Hippocampal formation (tissue), 2 donors: ENCODE measurements at places on chromosomes 7 and 10.

GRCh38 chr7:156282816-156283215, 357.8 kb upstream of the RNF32 start:
- DNase-seq: no peak

DNA sequence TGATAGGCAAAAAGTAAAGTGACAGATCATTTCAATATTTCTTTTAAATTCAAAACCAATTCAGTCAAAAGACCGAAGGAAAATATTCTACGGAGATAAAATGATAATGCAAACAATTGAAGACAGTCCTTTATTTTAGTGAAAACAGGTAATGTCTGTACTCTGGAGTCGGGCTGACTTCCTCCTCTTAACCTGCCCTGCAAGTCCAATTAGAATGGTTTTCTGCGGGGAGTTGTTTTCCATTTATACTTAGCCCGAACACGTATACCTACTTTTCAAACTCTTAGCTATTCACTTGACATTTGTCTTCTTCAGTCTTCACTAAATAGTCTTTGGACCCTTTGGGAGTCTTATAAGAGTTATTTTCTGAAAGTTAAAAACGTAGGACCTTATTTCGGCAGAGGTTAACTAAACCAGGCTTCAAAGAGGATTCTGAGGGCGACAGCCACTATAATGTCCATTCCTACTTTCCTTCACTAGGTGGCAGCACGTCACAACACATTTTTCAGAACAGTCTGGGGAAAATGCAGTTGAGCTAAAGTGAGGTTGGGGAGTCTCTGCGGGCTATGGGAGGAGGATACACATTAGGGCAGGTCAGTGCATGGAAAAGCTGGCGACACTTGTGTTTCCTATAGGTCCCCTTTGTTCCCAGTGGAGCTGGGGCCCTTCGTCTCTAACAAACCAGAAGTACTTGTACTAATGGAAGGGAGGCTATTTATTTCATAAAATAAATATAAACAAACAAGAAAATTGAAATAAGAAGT, 472.0 kb downstream of the KCNMA1 start:
- peak; percentile 43 for DNase-seq

DNA sequence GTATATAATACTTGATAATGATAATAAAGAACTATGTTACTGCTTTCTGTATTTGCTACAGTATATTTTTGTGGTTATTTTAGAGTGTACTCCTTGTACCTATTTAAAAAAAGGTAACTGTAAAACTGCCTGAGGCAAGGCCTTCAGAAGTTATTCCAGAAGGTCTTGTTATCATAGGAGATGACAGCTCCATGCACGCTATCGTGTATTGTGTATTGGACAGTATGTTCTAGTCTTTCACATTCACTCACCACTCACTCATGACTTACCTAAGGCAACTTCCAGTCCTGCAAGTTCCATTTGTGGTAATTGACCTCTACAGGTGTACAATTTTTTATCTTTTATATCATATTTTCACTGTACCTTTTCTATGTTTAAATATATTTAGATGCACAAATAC, 100.7 kb downstream of the ARL4A start:
- no peak for DNase-seq

GRCh38 chr10:89224739-89225443, 17.8 kb upstream of the CH25H start:
- DNase-seq: no peak

GRCh38 chr7:5997210-5997808, 11.5 kb downstream of the PMS2 start:
- peak; percentile 17 for DNase-seq

GRCh38 chr7:115662120-115662519, 368.4 kb downstream of the TFEC start:
- DNase-seq: no peak

GRCh38 chr7:27199849-27200760, at the start of gene HOXA13:
TSS of gene HOXA13 (minus strand) at chr7:27200091. CDS start at chr7:27200077, 14 bp downstream.
- no peak for DNase-seq

DNA sequence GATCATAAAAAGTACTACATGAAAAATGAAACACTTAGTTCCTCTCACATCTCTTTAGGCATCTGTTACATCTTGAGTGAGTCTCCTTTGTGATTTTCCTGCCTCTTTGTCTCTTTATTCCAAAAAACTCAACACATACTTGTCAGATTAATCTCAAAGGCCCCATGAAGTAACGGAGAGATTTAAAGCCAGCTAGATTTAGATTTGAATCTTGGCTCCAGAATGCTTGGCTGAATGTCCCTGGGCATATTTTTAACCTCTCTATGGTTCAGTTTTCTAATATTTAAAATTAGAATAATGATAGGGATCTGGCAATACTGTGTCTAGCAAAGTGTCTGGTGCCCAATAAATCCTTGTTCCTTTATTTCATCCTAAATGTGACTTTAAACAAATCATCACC, 140.0 kb downstream of the DGKB start:
- DNase-seq: no peak

DNA sequence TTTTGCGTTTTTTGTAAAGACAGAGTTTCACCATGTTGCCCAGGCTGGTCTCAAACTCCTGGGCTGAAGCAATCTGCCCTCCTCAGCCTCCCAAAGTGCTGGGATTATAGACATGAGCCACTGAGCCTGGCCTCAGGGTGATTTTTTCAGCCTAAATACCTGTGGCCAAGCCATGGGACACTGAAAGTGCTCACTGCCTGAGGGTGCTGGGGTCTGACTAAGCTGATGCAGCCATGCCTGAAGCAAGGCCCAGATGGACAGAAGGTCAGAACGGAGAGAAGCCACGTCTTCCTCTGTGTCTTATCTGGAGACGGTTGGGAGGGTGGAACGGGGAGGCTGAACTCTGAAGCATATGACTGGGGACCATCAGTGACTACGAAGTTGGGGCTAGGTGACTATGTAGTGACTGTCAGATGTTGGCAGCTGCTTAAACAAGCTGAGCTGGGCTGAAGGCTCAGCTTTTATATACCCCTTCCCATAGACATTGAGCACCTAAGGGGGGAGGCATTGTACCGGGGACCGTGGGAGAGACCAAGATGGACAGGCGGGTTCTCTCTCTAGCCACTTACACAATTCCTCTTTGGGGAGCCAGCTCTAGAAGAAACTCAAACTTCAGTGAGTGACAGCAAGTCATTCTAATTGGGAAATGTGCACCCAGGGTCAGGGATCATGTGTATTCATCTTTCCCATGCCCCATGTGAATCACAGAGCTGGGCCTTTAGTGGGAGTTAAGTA, 73.3 kb upstream of the HABP2 start:
- DNase-seq: no peak

GRCh38 chr10:91556691-91557566, 75.9 kb downstream of the PPP1R3C start:
- DNase-seq: no peak

DNA sequence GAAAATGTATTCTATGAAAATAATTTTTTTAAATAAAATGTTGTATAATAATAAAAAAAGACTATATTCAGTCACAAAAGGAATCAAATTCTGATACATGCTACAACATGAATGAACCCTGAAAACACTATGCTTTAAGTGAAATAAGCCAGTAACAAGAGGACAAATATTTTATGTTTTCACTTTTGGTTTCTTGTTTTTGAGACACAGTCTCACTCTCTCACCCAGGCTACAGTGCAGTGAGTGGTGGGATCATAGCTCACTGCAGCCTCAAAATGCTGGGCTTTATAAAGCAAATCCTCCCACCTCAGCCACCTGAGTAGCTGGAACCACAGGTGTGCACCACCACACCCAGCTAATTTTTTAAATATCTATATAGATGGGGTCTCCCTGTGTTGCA, 64.2 kb downstream of the CNOT4 start:
- no peak for DNase-seq

DNA sequence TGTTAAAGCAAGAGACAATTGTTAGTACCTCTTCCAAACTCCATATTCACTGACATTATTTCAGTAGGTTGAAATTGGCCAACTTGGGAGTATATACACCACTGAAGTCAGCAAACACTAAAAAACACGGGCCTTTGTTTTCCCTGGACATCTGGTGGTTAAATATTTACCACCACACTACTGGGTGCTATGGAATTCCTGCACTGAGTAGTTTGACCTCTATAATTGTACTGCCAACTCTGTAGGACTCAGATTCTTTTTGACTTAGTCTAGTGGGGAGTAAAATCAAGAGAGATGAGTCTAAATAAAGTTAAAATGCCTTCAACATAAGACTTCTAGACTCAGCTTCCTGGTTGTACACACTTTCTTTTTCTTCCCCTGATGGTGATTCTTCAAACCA, 41.3 kb upstream of the TES start:
- no peak for DNase-seq

GRCh38 chr7:55545496-55545895, 26.8 kb downstream of the VOPP1 start:
- no peak for DNase-seq

- DNase-seq: no peak
These were observed 223.7 kb downstream of the CXCL12 start for GRCh38 chr10:44161184-44161583.

DNA sequence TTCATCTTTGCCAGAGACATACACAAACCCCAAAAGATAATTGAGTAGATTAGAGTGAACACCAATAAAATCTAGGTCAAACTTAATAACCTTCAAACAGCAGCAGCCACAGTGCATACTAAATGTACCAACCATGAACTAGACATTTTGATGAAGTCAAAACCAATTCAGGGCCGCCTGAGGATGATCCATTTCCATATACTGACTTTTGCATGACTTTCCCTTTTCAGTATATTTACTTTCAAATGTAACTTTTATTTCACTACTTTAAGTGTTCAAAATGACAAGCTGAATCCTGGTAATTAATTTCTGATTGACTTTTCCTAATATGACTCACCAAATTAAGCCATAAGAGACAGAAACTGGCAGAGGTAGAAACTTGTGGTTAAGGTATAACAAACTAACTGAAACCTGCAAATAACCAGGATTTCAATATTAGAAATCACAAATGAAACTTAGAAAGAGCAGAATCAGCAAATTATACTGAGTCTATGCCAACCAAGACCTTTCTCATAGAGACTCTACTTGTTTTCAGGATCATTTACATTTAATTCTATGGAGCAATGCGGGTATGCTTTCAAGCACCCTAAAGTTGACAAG, 171.9 kb upstream of the LRRN3 start:
- DNase-seq: no peak

DNA sequence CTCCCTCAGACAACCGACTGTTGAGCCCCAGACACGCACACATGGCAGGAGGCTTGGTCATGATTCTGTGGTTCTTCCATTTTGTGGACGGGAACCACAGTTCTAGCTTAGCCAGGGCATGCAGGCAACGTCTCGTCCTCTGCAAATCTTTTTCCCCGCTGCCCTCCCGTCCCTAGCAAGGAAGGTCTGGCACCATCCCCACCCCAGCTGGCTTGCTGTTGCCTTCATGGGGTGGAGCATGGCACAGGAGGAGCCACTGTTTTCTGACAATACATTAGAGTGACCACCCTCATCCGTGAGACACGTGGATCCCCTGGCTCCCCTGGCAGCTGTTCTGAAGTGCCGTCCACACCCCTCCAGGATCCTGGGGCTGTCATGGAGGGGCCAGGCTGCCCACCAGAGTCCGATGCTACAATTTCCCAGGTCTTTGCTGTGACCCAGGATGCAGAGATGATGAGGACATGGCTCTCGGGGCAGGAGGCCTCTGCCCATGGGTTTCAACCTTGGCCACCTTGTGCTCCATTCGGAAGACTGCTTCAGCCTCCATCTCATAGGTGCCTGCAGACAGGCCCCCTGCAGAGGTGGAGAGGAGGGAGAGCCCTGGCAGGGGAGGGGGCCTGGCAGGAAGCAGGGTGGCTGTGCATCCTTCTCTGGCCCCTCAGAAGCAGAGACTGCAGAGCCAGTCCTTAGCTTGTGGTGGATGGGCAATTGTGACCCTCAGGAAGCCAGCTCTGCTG, 233.6 kb downstream of the GLRX3 start:
- DNase-seq: no peak

- DNase-seq: no peak
These were observed 261.9 kb upstream of the PPP2R2D start for GRCh38 chr10:131638880-131639278.

DNA sequence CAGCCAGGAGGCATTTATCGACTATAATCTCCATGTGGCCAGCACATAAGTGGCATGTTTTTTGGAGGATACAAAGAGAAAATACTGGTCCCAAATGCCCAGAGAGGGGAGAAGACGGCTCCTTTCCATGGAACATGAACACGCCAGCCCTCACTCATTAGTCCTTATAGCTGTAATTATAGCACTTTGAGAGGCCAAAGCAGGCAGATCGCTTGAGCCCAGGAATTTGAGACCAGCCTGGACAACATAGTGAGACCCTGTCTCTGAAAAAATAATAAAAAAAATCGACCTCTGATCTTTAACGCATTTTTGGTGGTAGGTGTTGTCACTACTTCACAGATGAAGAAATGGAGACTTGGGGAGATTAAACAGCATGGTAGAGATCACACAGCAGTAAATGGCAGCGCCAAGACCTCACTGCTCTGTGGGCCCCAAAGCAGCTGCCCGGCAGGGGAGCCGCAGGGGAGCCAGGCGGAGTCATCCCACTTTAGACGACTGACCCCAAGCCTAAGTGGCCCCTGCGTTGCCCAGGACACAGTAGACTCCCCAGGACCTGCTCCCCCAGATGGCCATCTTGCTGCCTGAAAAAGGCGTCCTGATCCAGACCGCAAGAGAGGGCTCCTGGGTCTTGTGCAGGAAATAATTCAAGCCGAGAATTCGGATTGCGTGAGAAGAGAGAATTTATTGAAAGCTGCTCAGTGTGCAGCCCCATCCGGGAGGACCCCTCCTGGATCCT, 21.2 kb upstream of the PRKAG2 start:
- DNase-seq: no peak

- no peak for DNase-seq
These were observed 362.5 kb upstream of the ZMIZ1 start for GRCh38 chr10:78706256-78706655.

DNA sequence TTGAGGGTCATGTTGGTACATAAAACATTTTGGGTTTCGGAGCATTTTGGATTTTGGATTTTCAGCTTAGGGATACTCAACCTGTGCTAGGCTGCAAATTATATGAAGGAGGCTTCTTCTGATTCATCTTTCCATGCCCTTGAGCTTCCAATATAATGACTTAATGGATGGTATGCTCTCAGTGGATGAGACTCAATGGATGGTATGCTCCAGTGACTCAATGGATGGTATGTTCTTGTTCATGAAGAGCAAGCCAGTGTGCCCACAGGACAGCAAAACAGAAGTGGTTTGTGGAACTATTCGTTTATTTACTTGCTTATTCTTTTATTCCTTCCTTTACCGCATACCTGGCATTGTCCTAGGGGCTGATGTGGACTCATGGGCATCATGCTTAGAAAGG, 969.6 kb downstream of the LRMDA start:
- no peak for DNase-seq

DNA sequence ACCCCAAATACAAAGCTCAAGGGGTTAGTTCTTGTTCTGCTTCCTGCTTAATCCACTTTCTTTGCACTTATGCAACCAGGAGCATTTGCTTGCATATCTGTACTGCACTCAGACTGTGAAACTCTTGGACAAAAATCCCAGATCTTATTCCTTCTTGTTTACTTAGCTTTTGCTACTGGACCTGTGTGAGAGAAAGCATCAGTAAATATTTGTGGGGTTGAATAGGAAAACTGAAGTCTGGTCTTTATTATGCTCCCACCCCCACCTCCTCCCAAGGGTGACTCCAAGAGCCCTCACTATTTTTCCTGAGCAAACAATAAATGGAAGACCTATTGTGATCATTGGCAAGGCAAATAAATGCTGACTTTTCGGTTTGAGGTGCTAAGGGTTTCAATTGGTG, 57.1 kb upstream of the VSTM2A start:
- DNase-seq: no peak

- no peak for DNase-seq
These were observed 44.0 kb downstream of the AASS start for GRCh38 chr7:122100021-122100420.
